NK-92 treated with Interleukin-12 subunit alpha and Interleukin-12 subunit beta, amount 100 ng/mL, for 24 hours (cell line): ENCODE measurements at places on chromosomes 6 and 20.

DNA sequence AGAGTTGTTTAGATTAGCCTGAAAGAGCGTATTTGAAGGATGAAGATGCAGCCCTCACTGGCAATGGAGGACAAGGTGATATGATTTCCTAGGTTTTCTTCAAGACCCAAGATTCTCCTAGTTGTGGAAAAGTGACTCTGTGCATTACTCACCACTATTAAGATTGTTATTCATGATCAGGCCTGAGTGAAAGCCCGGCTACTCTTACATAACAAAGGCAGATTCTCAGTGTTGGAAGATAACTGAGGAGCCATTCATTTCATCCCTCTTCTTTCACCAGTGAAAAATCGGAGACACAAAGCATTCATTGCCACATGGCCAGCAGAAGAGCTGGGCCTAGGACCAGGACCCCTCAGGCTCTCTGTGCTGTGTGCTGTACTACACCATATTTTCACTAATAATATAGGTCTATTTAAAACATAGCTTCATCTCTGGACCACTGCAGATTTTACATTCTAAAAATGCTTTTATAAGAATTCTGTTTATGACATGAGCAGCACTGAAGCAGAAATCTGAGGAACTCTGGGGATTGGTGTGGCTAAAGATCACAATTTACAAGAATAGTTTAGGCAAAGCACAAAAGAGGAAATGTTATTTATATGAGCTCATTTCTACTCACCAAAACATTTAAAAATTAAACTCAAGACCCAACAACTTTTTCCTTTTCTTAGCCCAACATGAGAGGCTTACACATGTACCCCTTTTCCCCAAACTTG, 181.9 kb upstream of the CCN2 start:
- no peak for DNase-seq

- no peak for DNase-seq
Observed at GRCh38 chr6:51619042-51619799, 468.2 kb downstream of the PKHD1 start.

- no peak for DNase-seq
Observed at GRCh38 chr6:72716916-72717315, 95.1 kb downstream of the KCNQ5 start.

- no peak for DNase-seq
Observed at GRCh38 chr6:148657048-148657447, 89.8 kb upstream of the UST start.

DNA sequence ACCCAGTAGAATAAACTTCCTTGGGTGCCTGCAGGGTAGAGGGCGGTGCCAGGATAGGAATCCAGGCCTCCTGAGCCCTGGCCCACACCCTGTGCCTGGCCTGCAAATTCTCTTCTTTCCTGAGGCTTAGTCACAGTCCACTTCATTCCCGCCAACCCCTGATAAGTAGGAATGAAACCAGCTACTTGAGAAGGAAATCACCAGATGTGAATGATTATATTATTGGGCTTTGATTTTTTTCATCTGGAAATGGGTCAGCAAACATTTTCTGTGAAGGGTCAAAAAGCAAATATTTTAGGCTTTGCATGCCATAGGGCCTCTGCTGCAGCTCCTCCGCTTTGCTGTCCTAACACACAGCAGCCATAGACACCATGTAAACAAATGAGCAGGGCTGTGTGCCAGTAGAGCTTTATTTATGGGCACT, 50.2 kb downstream of the STK35 start:
- no peak for DNase-seq

GRCh38 chr6:63572747-63573075, 431 bp downstream of the LOC128125822 start:
- peak; percentile 50 for DNase-seq

DNA sequence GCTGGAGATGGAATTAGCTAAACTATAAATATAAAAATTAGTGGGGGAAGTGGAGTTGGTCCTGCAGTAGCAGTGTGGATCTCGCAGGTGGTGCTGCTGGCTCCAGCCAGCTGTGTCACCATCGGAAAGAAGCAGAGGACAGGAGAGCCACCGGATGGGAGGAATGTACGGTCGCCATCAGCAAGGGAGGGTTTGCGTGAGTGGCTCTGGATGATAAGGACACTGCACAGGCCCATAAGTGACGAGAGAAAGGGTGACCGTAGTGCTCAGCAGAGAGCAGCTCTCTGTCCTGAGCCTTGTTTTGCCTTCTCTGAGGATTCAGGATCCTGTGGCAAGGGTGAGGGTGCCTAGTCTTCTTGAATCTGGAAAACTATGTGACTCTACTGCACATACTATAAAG, 378.7 kb downstream of the ZFAND3 start:
- no peak for DNase-seq

GRCh38 chr6:73081955-73082354, 143.3 kb downstream of the KHDC1L start:
- no peak for DNase-seq

GRCh38 chr20:48877304-48877703, 44.2 kb upstream of the ARFGEF2 start:
- no peak for DNase-seq

DNA sequence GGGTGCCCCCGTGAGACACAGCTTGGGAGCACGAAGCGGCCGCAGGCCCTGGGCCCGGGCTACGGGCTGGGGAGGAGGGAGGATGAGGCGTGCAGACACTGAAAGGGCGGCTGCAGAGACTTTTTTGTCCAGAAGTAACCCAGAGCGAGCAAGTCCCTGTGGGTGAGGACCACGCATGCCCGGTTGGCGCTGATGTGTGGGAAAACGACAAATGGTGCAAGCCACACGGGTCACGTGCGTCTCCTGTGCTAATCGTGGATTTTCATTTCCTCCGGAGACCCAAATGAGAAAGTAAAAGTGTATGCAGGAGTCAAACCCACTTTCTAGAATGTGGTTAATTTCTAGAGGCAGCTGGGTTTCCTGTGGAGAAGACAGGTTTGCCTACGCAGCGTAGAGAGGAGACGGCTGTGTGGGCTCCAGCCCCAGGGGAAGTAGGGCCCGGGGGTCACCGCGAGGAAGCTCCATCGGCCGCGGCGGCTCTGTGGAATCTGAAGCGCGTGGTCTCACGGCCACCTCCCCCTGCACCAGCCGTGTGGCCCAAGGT, 19.0 kb downstream of the DLL1 start:
- no peak for DNase-seq
